Mucosa of gallbladder (tissue), 1 donor: ENCODE measurements at places on chromosomes 3 and 15.

- DNase-seq: peak; percentile 32
Observed at GRCh38 chr15:68232449-68232848, 2.9 kb upstream of the CLN6 start.

GRCh38 chr3:197782230-197782629 lies 8.8 kb upstream of the LRCH3 start:
- DNase-seq: no peak

DNA sequence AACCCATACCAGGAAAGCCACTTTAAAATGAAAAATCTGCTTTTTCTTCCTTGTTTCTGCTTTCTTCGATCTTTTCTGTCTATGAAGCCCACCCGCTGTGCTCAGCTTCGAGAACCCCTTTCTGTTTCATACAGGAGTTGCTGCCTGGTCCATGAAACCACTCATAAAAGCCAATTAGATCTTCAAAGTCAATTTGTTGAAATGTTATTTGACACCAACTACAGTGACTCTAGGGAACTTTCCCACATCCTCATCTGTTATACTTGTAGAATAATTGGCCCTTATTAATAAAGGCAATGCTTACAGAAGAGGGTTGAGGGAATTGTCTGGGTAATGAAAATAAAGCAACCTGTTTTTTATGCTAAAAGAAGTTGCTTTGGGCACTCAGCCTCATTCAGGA lies 523.6 kb downstream of the OCA2 start:
- no peak for DNase-seq

DNA sequence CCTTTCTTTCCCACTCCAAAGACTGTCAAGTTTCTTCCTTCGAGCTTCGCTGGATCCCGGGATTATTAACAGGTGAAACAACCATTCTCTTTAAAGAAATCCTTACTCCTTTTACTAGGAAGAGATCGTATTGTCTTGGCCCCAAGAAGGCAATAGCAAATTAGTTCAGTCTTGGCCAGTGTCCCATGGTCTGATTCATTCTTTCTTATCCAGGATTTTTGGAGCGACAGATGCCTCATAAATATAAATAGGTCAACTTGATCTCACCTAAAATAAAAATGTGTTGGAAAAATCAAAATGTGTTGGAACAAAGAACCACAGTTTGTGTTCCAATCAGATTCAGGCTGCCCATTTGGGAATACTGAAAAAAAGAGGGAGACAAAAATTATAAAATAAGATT lies 140.1 kb upstream of the TMEM108 start:
- no peak for DNase-seq

- no peak for DNase-seq
Observed at GRCh38 chr3:169255511-169255910, 408.0 kb downstream of the MECOM start.

DNA sequence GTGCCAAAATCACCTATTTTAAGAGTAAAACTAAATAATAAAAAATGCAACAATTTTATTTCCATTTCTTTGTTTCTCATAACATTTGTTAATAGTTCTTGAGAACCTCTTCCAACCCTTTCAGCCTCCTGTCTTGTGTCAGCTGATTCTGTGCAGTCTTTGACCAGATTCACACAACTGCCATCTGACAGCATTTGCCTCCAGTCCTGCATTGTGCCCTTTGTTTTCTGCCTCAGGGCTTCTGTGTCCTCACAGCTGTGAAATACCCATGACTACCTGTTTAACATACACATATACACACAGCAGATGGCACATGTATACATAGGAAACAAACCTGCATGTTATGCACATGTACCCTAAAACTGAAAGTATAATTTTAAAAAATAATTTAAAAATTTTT lies 13.2 kb upstream of the CNTN6 start:
- no peak for DNase-seq

- no peak for DNase-seq
Observed at GRCh38 chr3:43291546-43291945, 5.2 kb downstream of the SNRK start.

- DNase-seq: no peak
Observed at GRCh38 chr3:29214009-29214658, 66.7 kb upstream of the RBMS3 start.

GRCh38 chr3:187641320-187642016 lies 28.7 kb downstream of the SST start:
- DNase-seq: no peak

DNA sequence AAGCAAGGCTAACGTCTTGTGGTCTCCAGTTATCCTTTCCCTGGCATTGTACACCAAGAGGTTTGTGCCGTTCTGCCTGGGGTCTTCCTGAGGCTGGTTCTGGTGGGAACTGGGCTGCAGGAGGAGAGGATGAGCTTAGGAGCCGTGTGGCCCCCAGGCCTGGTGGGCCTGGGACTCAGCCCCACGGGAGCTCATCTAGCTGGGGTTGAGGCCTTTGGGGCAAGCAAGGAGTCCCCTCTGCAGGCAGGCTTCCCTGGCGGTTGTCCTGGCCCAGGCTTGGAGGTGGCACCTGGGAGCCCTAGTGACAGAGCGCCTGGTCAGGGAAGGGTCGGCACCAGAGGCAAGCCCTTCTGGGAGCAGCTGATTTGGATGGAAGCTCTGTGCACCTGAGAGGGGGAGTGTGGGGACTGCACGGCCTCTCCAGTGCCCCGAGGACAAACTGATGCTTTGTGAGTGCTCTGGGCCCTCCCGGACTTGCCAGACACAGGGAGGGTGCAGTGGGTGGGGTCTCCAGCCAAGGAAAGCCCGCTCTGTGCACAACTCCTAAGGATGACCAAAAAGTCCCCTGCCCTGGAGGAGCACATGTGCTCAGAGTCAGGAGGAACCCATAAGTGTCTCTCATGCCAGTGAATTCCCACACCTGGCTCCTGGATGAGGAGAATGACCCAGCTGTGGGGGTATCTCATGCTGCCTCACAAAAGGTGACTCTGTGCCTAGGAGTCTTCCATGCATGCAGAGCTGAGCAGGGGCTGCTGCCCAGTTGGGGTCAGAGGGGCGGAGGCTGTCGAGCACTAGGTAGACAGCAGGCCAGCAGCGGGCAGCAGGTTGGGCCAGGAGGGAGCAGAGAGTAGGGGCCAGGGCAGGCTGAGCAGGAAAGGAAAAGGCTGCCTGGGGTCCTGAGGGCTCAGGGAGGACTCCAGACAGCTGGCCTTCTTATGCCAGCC lies 2.7 kb downstream of the PAK6 start:
- no peak for DNase-seq

DNA sequence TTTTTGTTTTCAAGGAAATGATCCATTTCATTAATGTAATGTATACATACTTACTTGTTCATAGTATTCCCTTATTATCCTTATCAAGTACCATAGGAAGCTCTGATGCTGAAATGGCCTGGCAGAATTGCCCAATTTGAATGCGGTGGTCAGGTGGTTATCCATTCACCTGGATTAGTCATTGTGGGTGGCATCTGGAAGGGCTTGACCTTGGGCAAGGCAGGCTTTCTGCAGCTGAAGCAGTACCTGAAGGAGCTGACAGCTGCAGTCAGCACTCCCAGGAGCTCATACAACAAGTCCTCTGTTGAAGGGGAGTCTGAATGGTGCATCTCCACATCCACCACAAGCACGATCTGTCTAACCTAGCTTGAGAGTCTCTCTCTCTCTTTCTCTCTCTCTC lies 12.2 kb upstream of the IQCF5 start:
- DNase-seq: peak; percentile 28

- DNase-seq: no peak
Observed at GRCh38 chr3:152026033-152026556, 152.7 kb downstream of the SUCNR1 start.

GRCh38 chr3:131326307-131326706 lies 55.3 kb upstream of the NUDT16 start:
- DNase-seq: no peak

DNA sequence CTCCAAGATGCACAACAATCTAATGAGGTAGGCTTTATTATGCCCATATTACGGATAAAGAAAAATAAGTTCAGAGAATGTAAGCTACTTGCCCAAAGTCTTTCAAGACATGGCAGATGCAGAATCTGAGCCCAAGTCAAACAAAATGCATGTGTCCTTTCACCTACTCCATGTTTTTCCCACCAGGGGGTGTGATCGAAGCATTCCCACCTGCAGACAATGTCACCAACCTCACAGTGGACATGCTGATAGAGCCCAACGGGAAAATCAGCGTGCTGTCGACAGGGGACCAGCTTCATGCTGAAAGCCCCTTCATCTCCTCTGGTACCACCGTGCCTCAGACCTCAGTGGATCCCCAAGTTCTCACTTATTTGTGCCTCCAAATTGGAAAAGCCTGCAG lies 99.8 kb upstream of the C15orf61 start:
- no peak for DNase-seq

- DNase-seq: no peak
Observed at GRCh38 chr15:57236561-57237300, 139.6 kb upstream of the CGNL1 start.

GRCh38 chr3:111315930-111316587 lies 225.9 kb upstream of the CD96 start:
- DNase-seq: no peak

DNA sequence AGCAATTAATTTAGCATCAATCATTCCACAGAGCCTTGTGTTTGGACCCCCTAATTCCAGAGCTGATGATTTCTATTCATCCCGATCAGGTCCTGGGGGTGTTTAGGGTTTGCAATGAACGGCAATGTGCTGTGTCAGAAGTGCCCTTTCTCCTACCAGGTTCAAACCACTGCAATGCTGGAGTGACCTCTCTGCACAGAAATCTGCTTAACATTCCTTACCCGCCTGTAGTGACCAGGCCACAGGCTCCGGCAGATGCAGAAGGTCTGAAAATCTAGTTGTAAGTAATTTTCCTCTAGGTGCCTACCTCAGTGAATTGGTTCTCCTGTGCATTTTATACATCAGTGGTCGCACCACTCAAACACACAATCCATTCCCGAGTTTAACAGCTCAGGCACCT lies 725.3 kb upstream of the CFAP20DC start:
- no peak for DNase-seq

DNA sequence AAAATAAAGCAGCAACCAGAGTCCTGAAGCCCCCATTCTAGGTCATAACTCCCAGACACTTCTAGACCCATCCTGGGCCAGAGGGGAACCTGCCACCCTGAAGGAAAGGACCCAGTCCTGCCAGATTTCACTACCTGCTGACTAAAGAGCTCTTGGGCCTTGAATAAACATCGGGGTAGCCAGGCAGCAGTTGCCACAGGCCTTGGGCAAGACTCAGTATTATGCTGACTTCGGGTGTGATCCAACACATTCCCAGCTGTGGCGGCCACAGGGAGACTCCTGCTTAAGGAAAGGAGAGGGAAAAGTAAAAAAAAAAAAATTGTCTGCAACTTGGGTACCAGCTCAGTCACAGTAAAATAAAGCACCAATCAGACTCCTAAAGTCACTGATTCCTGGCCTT lies 23.8 kb downstream of the NEDD4 start:
- DNase-seq: no peak

DNA sequence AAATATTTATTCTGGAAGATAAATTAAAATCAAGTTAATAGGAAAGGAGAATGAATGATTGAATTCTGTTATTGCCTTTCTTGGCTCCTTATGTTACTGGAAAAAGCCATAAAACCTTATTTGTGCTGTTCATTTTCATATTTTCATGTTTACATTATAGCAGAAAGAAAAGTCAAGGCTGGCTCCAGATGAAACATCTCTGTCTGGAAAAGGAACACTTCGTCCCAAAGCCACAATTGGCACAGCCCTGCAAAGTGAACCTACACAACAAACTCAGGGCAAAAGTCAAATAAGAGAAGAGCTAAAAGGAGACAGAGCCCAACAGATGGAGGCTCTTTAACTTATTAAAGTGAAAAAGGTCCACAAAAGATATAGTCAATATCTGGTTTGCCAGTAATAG lies 73.4 kb downstream of the GTPBP8 start:
- no peak for DNase-seq

GRCh38 chr3:138434875-138435772 lies 708 bp downstream of the ESYT3 start:
- DNase-seq: no peak

DNA sequence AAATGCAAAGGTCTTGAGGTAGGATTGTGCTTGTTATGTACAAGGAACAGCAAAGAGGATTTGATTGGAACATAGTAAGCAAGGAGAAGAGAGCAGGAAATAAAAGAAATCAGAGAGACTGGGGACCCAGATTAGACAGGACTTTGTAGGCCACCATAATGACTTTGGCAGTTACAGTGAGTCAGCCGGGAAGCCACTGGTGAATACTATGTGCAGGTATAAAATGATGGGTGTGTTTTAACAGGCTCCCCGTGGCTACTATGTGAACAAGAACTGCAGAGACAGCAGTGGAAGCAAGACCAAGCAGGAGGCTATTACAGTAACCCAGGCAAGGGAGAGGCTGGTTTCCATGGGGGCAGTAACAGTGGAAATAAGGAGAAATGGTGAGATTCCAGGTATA lies 55.2 kb downstream of the NPTN start:
- DNase-seq: no peak

- no peak for DNase-seq
Observed at GRCh38 chr3:154780263-154780662, 299.9 kb upstream of the MME start.

DNA sequence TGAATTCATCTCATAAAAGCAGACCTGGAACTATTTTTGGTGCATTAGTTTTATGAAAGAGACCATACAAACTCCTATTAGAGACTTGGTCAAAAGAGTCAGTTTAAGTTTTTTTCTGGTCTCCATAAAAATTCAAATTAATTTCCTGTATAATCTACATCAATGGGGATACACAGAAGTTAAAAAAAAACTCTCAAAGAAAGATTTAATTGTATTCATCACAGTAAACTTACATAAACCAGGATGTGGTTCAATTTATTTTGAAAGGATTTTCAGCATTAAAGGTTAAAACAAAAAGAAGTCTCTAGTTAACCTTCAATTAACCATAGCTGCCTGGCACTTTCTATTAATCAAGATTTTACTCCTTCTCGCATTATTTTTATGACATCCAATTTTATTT lies 530.3 kb upstream of the KCNMB2 start:
- DNase-seq: no peak

DNA sequence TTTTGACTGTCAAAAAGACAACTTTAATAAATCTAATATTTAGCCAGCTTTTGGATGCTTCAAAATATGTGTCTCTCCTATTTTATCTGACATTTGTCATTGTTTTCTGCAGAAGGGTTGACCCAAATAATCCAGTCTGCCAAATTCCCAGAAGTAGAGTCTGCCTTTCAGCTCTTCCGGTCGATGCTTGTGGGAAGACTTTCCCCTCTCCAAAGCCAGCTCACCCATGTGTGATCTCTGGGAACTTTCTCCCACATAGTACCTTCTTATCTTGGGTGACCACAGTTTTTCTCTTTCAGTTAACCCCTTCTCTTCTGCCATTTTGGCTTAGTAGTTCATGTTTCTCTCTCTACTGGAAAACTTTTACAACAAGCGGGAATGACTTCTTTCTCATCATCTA lies 94.1 kb downstream of the ASB7 start:
- DNase-seq: no peak

- peak; percentile 8 for DNase-seq
Observed at GRCh38 chr3:126153695-126154360, 26.6 kb downstream of the ALDH1L1 start.

- DNase-seq: no peak
Observed at GRCh38 chr15:56917652-56918045, 795 bp upstream of the TCF12 start.

GRCh38 chr3:193665370-193665989 lies 72.5 kb downstream of the OPA1 start:
- no peak for DNase-seq
